Kidney epithelial cell (primary cell): ENCODE measurements at places on chromosomes 5 and 9. TPM values are rescaled to one million over a fixed set of nuclear protein-coding genes. Genes with fewer than 3 reads are reported as not detected.

TNC gene
- total RNA-seq, result 289 and 342 TPM in 2 replicates

FOXD4 gene
- total RNA-seq, result 0.13 and 0.34 TPM in 2 replicates

IL9 gene
- not detected in 2 replicates for total RNA-seq

WNT8A gene
- total RNA-seq, result not detected in 2 replicates

ACOT12 gene
- total RNA-seq, result not detected in 2 replicates

ADAMTS19 gene
- 0.21 and 0.75 TPM in 2 replicates for total RNA-seq

LCP2 gene
- 0.07 and 0.13 TPM in 2 replicates for total RNA-seq

CDC26 gene
- total RNA-seq, result 22.1 and 28.5 TPM in 2 replicates

CARD9 gene
- total RNA-seq, result 1.9 and 2.0 TPM in 2 replicates

IGIP gene
- total RNA-seq, result 3.1 and 4.1 TPM in 2 replicates

FREM1 gene
- 0.75 and 1.0 TPM in 2 replicates for total RNA-seq

GRCh38 chr9:37943345-37944265 is 39.7 kb upstream of the SLC25A51 start:
- DNase-seq, result peak; percentile 79

DNA sequence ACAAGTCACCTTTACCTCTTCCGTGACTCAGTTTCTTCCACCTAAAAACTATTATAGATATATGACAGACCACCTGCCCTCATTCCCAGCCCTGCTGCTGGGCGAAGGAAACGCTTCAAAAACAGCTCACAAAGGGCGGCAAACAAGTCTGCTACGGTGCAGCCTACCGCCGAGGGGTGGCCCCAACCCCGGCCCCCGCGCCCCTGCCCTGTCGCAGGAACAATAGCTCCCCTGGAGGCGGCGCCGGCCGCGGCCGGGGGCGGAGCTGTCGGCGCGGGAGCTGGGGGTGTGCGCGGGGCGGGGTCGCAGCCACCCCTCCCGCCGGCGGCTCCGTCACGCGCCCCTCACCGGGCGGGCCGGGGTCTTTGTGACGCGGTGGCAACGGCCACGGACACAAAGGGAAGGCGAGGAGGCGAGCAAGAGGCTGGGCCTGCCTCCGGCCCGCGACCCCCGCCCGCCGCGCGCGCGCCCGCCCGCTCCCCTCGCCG is at the start of gene TMEFF1:
Gene TMEFF1 (plus strand): TSS at position 362 of the 488 bp plus-strand sequence. CDS start 396 bp downstream, outside the sequence.
- DNase-seq, result no peak

- no peak for DNase-seq
Measured at GRCh38 chr5:160619381-160619780, 197.7 kb downstream of the PTTG1 start.

- DNase-seq, result no peak
Measured at GRCh38 chr5:125551246-125551645, 804.8 kb upstream of the ZNF608 start.

- no peak for DNase-seq
Measured at GRCh38 chr5:1420211-1421195, 24.7 kb downstream of the SLC6A3 start.

DNA sequence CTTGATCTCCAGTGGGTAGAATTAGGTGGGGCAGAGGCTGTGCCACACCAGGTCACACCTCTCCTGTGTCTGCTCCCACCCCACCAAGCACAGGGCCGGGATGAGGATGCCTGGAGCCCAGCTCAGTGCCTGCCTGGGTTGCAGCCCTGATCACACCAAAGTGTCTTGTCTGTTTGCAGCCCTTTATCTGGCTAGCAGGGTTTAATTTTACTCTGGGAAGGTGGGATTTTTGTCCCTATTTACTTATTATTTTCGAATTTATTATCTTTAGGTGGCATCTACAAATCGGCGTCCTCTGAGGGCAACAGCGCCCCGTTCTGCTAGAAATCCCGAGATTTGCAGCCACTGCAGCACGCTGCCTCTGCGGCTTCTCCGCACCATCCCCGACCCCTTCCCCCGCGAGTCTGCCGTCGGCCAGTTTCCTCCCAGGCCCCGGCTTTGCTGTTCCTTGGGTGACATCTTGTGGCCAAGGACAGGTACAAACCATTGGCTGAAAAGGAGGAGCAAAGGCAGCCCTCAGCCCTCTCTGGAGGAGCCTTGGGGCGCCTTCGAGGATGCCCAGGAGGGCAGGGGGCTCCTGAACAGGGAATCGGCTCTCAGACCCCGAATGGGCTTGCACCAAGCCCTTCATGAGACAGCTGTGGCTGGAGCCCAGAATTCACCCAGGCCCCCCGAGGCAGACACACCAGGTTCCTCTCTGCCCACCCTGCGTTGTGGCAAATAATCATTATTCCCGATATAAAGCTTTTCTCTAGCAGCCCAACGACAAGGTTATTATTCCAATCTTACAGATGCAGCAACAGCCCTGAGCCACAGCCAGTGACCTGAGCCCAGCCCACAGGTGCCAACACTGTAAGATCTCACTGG is 113.0 kb downstream of the GAPVD1 start:
- peak; percentile 19 for DNase-seq

DNA sequence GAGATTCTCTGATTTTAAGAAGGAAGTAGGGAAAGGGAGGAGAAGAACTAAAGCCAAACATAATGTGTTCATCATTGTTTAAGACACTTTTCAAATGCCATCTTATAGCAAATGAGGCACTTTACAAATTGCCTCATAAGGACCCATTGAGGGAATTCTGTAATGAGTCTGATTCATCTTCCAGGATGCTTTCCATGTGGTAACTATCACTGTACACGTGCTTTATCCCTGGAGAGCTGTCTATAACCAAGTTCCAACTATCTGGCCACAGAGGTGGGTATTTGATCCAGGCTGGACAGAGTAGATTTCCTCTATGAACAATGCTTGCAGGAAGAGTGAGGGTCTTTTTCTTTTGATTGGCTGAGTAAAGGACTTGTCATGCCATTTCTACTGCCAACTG is 183.5 kb upstream of the NFIB start:
- DNase-seq, result no peak

- DNase-seq, result no peak
Measured at GRCh38 chr9:93644397-93645088, 68.2 kb downstream of the PHF2 start.

DNA sequence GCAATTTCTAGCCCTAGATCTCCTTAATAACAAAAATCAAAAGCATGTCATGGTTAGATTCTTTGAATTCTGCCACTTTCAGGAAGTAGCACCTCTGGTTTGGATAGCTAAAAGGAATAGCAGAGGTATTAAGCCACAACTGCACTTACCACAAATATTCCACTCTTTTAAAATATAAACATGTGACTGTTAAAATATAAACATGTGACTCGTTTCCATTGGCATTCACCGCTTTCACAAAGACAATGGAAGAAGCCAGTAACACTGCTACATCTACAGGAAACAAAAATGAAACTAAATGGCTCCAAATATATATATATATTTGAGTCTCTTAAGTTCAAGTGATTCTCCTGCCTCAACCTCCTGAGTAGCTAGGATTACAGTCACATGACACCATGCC is 222.9 kb downstream of the ARL15 start:
- DNase-seq, result peak; percentile 52

- DNase-seq, result no peak
Measured at GRCh38 chr5:15363601-15364000, 136.4 kb upstream of the FBXL7 start.

- no peak for DNase-seq
Measured at GRCh38 chr5:137594717-137595116, 95.6 kb upstream of the SPOCK1 start.

GRCh38 chr9:131543141-131543540 is 2.2 kb upstream of the PRRT1B start:
- DNase-seq, result no peak

DNA sequence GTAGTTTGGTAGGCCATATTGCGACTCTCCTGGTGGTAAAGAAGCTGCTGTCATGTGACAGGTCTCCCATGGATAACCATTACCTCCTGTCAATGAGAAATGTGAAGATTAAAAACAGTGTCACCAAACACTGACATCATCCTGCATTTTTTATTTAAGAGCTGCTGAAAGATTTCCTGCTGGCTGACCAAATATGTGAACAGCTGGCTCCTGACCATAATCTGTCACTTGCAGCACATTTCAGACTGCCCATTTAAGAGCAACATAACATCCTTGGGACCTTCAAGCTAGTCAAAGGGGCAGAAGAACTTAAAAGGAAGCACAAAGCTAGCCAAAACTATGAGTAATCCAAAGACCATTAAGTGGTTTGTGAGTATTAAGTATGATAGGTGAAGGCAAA is 288.0 kb downstream of the IZUMO3 start:
- DNase-seq, result peak; percentile 50

- peak; percentile 56 for DNase-seq
Measured at GRCh38 chr9:129702589-129703520, 37.4 kb downstream of the PRRX2 start.

- no peak for DNase-seq
Measured at GRCh38 chr5:59591162-59591561, 302.4 kb downstream of the PDE4D start.

- DNase-seq, result no peak
Measured at GRCh38 chr5:141298376-141298775, 5.5 kb downstream of the SLC25A2 start.

DNA sequence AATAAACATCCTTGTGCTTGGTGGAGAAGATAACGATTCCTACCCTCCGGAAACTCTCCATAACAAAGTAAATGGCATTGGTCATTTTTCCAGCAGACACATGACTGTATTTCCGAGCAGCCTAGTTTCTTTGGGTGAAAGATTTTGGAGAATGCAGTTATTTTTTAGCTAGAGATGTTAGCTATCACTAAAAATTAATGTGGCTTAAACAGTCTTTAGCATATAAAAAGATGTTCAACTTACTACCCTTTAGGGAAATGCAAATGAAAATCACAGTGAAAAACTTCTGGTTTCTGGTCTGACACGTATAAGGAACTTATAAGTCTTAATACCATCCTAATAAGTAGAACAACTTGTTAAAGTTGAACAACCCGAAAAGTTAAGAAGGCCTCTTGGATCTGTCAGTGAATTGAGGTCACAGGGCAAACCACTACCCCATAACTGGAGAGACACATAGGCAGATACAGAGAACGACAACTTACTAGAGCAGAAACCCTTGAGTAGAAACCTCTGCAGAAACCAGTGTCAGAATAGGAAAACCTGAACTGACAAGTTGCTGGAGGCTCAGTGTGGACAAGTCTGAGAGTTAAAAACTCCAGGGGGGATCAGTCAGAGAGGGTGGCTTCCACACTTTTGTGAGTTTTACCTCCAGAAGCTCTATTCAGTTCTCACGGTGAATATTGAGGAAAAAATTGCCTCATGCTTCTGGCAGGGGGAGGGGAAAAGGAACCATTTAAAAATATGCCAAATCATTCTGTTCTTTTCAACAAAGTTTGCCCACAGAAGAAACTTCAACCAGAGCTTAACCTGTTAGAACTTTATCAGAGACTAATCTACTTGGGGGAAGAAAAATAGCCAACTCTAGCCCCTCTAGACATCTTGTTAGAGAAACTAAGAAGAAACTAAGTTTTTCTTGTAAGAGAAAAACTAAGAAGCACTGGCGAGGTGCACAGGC is 325.2 kb upstream of the RPS23 start:
- DNase-seq, result no peak

GRCh38 chr5:143086908-143087637 is 316.4 kb downstream of the NR3C1 start:
- no peak for DNase-seq

- peak; percentile 71 for DNase-seq
Measured at GRCh38 chr9:86434039-86434726, 80.0 kb upstream of the TUT7 start.

- no peak for DNase-seq
Measured at GRCh38 chr9:6909181-6909580, 151.4 kb downstream of the KDM4C start.

- no peak for DNase-seq
Measured at GRCh38 chr9:79970146-79970425, 398.3 kb downstream of the TLE4 start.

GRCh38 chr9:99851500-99851822 is 29.8 kb downstream of the NR4A3 start:
- DNase-seq, result no peak

- DNase-seq, result peak; percentile 14
Measured at GRCh38 chr5:171907725-171908343, 98.6 kb downstream of the FBXW11 start.

DNA sequence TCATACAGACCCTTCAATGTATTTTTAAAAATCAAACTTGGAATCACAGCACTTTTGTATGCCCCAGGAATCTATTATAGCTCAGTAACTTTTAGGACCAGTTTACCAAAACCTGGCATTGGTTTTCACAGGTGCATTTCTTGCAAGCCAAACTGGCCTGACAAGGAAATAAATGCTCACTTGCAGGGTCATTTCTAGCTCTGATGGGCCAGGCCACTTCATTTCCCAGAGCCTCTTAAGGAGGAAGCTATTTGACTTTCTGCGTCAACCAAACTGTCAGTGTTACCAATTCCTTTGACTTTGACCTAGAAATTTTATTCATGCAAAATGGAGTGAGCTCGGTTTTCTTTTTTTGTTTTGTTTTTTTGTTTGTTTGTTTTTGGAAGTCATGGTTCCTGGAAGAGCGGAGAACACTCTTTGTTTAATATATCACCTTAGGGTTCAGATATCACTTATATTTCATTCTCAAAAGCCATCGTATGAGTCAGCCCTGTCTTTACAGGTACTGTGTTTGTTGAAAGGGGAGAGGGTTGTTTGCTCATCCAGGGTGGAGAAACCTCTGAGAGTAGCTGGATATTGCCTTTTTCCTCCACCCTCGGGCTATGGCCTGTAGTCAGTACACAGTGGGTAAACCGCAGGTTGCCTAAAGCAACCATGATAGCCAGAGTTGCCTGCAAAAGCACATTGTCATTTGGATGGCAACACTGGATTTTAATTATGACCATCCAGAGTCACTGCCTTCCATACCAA is 58.9 kb downstream of the GNA14 start:
- no peak for DNase-seq

DNA sequence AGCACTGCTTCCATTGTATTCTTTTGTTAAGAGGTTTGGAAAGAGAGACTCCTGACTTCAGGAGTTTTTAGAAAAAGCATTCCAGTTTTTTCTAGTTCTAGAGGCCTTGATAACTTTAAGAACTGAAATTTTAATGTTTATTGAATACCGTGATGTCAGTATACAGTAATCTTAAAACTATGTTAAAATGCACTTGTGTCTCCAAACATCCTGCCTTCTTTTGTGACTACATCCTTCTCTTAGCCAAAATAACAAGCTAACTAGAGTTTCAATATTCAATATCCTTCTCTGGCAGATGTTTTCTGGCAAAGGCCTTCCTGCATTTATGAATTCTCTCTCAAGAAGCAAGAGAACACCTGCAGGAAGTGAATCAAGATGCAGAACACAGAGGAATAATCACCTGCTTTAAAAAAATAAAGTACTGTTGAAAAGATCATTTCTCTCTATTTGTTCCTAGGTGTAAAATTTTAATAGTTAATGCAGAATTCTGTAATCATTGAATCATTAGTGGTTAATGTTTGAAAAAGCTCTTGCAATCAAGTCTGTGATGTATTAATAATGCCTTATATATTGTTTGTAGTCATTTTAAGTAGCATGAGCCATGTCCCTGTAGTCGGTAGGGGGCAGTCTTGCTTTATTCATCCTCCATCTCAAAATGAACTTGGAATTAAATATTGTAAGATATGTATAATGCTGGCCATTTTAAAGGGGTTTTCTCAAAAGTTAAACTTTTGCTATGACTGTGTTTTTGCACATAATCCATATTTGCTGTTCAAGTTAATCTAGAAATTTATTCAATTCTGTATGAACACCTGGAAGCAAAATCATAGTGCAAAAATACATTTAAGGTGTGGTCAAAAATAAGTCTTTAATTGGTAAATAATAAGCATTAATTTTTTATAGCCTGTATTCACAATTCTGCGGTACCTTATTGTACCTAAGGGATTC is 43.1 kb downstream of the NDFIP1 start:
- peak; percentile 23 for DNase-seq

GRCh38 chr5:120600639-120601038 is 136.5 kb downstream of the PRR16 start:
- DNase-seq, result no peak
